ENCODE measurements at places on chromosomes 12 and 14. TPM values are rescaled to one million over a fixed set of nuclear protein-coding genes. Genes with fewer than 3 reads are reported as not detected.

ANKRD33 gene
- total RNA-seq, result not detected

PLEKHD1 gene
- 2.0 TPM for total RNA-seq

GRCh38 chr12:48163150-48163747 lies 5.9 kb upstream of the ASB8 start:
- no peak for DNase-seq

TMCC3 gene
- total RNA-seq, result 17.0 TPM

FBRSL1 gene
- 9.8 TPM for total RNA-seq

- DNase-seq, result no peak
Measured at GRCh38 chr12:2745655-2746054, 49.1 kb upstream of the FKBP4 start.

DNA sequence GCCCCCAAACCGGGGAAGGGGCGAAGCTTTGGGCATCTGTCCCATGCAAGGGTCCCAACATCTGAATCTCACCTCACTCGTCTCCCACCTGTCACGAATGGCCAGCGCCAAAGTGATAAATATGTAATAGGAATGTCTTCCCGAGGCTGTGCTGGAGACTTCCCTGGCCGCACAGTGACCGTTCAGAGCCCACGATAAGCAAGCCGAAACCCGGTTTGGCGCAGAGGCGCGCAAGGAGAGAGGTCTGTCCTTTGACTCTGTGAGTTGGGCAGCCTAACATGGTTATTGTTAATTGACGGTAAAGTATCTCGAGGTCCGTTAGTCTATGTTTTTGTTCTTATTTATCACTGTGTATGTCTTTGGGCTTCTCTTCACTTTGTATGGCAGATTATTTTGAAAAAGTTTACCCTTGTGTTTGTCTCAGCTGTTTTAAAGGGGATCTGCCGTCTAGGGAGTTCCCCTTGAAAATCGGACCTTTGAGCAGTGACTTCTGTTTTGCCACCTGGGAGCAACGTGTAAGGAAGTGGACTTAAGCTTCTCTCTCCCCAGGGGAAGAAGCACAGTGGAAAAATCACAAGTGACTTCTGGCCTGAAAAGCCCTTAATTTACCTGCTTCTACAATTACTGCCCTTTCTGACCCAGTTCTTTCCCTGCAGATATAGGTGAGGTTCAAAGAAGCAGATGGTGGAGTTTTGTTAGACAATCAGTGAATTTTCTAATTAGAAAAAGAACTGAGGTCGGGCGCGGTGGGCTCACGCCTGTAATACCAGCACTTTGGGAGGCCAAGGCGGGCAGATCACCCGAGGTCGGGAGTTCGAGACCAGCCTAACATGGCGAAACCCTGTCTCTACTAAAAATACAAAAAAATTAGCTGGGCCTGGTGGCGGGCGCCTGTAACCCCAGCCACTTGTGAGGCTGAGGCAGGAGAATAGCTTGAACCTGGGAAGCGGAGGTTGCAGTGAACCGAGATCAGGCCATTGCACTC lies 1.1 kb upstream of the TM9SF1 start:
- no peak for DNase-seq

Data from breast epithelium (tissue), 4 donors.